Stimulated activated CD4-positive, alpha-beta T cell treated with anti-CD3 and anti-CD28 coated beads, TNF-alpha, amount 100 ng/mL, for 1 hour (primary cell): ENCODE measurements at places on chromosomes 4 and X.

DNA sequence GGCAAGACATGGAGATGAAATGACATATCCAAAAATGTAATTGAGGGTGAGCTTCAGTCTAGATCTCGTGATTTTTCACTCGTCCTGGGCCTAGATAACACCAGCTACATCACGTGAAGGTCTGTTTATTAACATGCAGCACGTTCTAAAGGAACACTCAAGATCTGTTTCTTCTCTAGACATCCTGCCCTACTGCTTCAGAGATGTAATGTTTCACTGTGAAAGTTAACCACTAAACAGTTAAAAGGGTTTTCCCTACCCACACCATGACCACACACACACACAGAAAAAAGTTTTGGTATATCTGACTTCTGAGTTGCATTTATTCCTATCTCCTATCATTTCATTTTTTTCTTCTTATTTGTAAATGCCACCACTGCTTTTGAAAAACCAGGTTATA, 52.3 kb upstream of the SMIM31 start:
- DNase-seq, result no peak

GRCh38 chrX:819684-820083, 189.1 kb downstream of the SHOX start:
- DNase-seq, result no peak

DNA sequence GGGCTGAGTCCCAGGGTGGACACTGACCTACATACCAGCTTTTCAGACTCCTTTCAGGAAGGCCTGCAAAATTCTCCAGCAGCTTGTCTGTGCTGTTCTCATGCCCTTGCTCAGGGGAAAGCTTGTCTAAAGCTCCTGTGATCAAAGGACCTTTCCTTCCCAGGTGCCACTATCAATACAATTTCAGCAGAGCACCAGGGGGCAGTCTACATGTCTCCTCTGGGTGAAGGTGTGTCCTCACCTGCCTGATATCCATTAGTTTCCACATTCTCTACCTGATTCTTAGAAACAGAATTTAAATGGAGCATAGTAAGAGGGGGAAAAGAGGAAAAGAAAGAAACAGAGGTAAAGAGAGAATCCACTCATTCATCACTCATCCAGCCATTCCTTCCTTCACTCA, 114.2 kb downstream of the PPARGC1A start:
- no peak for DNase-seq

GRCh38 chrX:2398064-2398656, 102.6 kb downstream of the DHRSX start:
- no peak for DNase-seq

DNA sequence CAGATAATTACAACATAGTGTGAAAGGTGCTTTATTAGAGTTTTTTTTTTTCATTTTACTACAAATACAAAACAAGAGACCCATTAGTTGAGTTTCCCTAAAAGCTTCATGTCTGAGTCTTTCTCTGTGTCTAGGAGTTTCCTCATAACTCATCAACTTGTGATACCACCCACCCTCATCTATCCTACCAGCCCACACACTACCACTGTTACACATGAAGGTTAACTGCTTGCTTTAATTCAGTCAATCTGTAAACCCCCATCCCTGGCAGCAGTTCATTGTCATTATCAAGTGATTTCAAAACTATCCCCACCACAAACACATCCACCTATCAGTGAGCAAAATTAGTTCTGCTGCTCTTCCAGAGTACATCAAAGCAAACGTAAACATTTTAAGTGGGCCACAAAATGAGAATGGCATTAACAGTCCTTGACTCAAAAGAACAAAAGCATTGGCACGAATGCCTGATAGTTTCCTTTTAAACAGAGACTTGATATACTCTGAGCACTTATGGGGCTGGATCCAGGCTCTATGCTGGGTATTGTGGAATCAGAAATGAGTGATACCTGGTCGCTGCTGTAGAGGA, 331.6 kb upstream of the FAM241A start:
- no peak for DNase-seq

DNA sequence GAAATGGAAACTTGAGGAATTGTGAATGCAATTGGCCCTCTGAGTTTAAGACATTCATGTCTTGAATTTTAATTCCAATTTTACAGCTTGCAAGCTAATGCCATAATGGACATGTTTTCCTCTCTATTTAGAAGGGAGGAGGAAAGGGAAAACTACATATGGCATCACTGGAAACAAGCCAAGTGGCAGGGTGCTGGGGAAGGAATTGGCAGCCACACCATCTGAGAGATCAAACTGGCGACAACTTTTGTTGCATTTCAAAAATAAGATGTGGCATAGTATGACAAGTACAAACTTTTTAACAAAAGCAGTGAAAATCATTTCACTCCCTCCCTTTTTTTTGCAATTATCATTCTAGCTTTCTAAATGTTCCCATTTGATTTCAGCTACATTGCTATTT, 615.6 kb downstream of the CENPC start:
- DNase-seq, result no peak

DNA sequence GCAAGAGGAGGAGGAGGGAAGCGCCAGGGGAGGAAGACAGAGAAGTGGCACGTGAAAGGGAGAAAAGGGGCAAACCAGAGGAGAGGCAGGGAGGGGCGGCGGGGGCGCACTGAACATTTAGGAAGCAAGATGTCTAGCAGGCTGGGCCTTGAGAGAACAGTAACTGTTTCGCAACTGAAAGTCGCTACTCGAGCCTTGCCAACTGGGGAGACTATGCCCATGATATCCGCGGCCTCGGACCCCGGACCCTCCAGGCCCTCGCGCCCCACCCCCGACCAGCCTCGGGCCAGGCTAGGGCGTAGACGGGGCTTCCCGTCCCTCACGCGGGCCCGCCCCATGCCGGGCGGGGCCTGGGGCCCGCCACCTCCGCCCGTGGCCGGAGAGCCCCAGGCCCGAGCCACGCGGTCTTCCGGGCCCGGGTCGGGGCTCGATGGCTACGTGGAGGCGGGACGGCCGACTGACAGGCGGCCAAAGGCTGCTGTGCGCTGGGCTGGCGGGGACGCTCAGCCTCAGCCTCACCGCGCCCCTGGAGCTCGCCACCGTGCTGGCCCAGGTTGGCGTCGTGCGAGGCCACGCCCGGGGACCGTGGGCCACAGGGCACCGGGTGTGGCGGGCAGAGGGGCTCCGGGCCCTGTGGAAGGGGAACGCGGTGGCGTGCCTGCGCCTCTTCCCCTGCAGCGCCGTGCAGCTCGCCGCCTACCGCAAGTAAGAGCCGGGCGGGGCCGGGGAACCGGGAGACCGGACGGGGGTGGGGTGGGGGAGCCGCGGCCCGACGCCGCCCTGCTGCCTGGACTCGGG, at the start of gene SLC25A43:
SLC25A43 (plus strand) TSS at position 363 of the 798 bp plus-strand sequence; CDS start at position 431, 68 bp downstream.
- no peak for DNase-seq

GRCh38 chr4:90317785-90318184, 190.6 kb downstream of the CCSER1 start:
- DNase-seq, result no peak
